ENCODE measurements at places on chromosomes 13 and 19.

DNA sequence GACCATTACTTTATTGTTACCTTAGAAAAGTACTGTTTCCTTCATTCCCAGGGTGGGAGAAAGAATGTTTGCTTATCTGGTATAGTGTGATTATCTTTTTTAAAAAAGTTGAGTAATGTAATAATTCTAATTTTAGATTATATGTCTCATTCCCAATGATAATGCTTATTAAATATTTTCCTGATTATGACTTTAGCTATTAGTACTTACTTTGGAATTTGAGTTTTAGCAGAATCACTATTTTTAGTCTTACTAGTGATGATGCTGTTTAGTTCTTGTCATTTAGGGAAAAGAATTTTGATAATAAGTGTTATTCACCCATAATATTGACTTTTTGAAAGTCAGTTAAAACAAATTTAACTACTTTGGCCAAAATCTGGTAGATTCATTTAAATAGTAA lies 95.2 kb downstream of the FRY start:
- DNase-seq: no peak

GRCh38 chr19:10776900-10777650 lies 58.9 kb downstream of the TMED1 start:
- no peak for DNase-seq

DNA sequence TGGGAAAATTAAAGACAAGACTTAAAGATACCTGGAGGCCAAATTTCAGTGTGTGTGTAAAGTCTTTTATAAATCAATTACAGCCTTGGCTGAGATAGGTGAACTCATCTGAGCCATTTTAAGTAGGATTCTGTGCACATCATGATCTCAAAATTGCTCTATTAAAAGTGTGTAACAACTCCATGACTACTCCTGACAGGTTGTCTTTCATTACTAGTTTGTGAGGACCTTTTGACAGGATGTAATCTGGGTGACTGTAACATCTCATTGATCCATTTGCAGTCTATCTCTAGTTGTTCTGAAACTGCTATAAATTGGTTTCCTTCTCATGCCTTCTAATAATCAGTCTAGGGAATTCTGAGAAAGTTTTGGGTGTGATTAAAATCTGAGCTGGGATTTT lies 753.3 kb downstream of the SLITRK5 start:
- no peak for DNase-seq

DNA sequence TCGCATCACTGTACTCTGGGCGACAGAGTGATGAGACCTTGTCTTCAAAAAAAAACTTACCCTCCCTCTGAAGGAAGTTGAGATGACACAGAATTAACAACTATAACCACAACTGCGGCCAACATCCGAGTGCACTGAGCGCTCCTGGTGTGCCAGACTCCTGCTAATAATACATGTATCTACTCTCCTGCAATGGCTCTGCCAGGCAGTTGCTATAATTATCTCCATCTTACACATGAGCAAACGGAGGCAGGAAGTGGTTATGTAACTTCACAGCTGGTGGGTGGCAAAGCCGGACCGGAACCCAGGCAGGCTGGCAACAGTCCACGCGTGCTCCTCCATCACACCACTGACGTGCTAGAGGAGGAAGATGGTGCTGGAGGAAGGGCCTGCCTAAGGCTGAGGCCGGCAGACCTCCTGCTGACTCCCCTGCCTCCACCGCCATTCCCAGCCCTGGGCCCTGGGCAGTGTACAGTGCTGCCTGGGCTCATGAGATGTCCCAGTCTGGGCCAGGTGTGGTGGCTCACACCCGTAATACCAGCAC lies 12.6 kb downstream of the XRCC1 start:
- peak; percentile 87 for DNase-seq

GRCh38 chr19:55491546-55492360 lies 3.5 kb downstream of the SSC5D start:
- no peak for DNase-seq

DNA sequence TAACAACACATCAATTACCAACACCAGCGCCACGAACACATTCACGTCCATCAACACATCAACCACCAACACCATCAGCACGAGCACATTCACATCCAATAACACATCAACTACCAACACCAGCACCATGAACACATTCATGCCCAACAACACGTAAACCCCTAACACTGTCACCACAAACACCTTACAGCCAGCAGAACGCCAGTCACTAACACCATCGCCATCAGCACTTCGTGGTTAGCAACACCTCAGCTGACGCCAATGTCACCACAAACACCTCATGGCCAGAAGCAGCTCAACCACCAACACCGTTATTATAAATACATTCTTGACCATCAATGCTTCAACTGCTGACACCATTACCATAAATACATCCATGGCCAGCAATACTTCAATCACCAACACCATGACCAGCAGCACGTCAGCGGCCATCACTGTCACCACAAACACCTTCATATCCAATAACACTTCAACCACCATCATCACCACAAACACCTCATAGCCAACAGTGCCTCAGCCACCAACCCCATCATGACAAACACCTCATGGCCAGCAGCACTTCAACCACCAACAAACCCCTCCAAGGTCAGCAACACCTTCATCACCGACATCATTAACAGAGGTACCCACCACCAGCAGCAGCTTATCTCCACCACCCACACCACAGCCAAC lies 9.4 kb downstream of the FCER2 start:
- no peak for DNase-seq

- no peak for DNase-seq
These were observed 21.5 kb upstream of the FOSB start for GRCh38 chr19:45446295-45446694.

DNA sequence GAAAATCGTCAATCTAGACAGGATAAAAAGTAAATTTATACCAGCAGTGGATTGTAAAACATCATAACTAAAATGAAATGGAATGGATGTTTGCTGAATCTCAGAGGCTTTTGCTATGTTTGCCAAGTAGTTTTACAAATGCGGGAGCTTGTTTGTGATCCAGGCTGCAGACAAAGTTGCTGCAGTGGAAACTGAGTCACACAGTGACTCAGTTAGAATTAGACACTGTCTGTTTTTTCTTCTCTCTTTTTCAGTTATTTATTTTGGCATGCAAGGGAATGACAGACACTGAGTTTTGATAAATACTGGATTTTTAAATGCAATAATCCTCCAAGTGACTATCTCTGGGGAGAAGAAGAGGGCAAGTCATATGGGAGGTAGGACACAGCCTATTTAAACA lies 4.6 kb upstream of the PNMA8A start:
- DNase-seq: no peak

DNA sequence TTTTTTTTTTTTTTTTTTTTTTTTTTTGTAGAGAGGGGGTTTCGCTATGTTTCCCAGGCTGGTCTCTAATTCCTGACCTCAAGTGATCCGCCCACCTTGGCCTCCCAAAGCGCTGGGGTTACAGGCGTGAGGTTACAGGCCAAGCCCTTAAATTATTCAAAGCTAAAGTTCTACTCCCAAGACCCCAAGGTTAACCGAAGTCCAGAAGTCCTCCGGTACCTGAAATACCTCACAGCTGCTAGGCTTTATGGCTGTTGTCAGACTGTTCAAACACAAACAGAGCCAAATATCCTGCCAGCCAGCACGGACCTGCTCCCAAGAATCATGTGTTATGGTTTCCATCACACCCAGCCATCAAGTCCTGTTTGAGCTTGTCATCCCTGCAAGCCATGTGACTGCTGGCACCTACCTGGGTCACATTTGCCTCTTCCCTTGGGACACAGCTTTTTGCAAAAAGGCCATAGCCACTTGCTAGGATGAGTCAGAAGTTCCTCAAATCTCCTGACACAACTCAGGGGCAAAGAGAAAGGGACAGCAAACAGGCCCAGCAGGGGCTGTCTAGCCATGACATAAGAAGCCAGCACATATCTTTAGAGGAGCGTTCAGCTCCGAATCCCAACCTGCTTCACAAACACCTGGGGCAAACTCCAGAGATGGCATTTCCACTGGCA lies 129.9 kb downstream of the FOXO1 start:
- no peak for DNase-seq

DNA sequence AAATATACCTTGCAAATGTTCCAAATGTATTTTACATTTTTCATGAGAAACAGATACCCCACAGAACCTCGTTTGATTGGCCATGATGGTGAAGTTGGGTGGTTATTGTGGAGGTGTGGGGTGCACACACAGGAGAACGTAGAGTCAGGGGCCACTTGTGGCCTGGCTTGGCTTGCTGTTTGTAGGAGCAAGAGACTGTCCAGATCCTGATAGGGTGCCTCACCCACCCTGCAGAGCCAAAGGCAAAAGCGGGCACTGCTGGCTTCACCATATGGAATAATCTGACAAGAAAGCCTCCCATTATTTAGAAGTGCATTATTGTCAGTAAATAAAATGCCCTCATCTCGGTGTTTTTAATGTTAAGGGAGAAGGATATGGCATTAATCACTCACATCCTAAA lies 330.2 kb downstream of the TEX29 start:
- DNase-seq: peak; percentile 47

DNA sequence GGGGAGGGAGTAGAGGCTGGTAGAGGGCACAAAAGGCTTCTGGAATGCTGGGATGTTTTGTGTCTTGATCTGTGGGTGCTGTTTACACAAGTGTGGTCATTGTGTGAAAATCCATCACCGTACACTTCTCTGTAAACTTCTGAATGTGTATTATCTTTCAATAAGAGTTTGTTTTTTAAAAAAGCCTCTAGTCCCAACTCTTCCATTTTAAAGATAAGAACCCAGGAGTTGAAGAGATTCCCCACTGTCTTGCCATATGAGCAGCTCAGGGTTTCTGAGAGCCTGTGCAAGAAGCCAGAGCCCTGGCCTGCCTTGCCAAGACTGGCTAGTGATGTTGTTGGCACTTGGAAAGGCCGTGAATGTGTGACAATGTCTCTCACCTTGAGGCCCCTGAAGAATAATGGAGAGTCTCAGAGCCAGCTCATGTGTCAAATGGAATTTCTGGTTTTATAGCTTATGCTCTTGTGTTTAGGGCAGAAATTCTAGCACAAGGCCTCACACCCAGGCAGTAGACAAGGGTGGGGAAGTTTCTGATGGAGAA lies 57.5 kb upstream of the NPAS1 start:
- DNase-seq: no peak

- DNase-seq: no peak
These were observed 919 bp upstream of the ADAMTS10 start for GRCh38 chr19:8611391-8611876.

- no peak for DNase-seq
These were observed 235.8 kb upstream of the MIR17HG start for GRCh38 chr13:91111476-91112200.

DNA sequence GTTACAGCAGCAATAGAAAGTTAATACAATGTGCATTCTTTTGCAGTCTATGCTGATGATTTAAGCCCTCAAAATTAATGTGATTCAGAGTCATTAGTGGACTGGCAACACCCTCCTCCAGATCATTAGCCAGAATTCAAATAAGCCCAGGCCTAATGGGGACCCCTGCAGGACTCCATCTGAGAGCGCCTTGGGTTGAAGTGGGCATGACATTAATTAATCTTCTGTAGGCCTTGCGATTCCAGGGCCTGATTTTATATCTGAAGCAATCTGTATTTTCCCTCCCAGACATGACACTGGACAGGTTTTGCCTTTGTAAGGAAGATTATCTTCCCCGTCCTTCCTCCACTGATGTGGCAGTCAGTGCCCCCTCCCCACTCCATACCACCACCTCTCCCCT lies 442.9 kb downstream of the FOXO1 start:
- DNase-seq: no peak

DNA sequence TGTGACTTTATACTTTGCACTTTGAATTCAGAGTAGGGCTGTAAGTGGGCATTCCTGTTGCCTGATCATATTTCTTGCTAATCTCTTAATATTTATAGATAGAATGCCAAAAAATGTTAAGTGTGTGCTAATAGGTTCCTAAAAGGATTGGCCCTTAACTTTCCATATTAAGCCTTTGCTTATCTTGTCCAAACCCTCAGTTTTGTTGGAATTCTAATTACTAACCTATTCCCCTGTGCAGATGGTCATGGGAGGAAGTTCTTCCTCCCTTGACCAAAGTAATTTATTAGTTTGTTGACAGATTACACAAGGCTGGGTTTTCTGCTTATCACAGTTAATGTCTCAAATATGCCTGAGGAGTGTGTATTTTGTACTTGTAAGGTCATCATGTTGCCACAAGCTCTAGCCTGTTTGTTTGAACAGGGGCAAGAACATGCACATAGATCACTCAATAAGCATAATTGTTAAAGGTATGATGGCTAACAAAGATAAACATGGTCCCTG lies 541.1 kb upstream of the SPRY2 start:
- no peak for DNase-seq

- DNase-seq: no peak
These were observed 89.7 kb upstream of the SIAH3 start for GRCh38 chr13:45941261-45941660.

DNA sequence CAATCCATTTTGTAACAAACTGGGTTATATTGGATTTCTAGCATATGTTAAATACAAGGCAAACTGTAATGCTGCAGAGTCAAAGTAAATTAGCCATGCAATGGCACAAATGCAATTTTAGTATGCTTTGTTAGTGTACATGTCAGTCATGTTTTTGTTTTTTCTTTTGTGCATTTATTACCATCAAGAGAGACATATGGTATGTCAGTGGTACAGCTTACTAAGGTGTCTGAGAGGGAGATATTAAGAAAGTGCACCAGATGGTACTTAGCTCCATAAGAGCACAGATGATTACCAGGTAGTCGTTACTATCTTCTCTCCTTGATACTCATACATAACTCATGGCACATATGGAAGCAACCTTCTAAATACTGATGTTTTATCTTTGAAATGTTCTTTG lies 550.3 kb downstream of the GPC5 start:
- no peak for DNase-seq

GRCh38 chr19:43741075-43741825 lies 13.5 kb downstream of the SMG9 start:
- no peak for DNase-seq

- no peak for DNase-seq
These were observed 24.3 kb downstream of the ERCC5 start for GRCh38 chr13:102869948-102870676.

- DNase-seq: no peak
These were observed 391.9 kb downstream of the DLEU7 start for GRCh38 chr13:50451609-50452008.

- no peak for DNase-seq
These were observed 9.8 kb upstream of the MARCHF2 start for GRCh38 chr19:8403098-8403819.

DNA sequence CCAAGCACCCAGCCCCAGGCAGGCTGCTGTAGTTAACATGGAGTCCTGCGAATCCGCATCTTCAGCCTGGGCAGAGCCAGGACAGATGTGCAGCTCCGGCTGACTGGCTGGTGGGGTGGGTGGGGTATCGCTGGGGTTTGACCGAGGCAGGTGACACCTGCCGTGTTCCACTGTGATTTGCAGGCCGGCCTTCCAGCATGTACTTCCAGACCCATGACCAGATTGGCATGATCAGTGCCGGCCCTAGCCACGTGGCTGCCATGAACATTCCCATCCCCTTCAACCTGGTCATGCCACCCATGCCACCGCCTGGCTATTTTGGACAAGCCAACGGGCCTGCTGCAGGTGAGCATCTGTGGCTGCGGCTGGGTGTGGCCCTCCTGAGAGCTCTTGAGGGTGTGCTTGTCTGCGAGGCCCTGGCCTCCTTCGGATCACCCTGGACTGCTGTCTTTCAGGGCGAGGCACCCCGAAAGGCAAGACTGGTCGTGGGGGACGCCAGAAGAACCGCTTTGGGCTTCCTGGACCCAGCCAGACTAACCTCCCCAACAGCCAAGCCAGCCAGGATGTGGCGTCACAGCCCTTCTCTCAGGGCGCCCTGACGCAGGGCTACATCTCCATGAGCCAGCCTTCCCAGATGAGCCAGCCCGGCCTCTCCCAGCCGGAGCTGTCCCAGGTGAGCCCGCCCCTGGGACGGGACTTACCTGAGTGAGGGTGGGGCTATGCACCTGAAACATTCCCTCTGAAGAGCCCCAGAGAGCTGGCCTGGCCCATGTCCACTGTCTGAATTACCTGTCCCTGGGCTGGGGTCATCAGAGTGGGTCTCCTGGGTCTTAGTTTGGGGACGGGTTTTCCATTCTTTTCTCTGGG lies 30.6 kb downstream of the CERS1 start:
- no peak for DNase-seq

Measured in activated effector memory CD4-positive, alpha-beta T cell treated with anti-CD3 and anti-CD28 coated beads, Interleukin-2, amount 50 U/mL, for 16 hours (primary cell).